Activated naive CD8-positive, alpha-beta T cell treated with anti-CD3 and anti-CD28 coated beads, Interleukin-2, amount 50 U/mL, for 24 hours (primary cell): ENCODE measurements at places on chromosomes 12 and 14.

DNA sequence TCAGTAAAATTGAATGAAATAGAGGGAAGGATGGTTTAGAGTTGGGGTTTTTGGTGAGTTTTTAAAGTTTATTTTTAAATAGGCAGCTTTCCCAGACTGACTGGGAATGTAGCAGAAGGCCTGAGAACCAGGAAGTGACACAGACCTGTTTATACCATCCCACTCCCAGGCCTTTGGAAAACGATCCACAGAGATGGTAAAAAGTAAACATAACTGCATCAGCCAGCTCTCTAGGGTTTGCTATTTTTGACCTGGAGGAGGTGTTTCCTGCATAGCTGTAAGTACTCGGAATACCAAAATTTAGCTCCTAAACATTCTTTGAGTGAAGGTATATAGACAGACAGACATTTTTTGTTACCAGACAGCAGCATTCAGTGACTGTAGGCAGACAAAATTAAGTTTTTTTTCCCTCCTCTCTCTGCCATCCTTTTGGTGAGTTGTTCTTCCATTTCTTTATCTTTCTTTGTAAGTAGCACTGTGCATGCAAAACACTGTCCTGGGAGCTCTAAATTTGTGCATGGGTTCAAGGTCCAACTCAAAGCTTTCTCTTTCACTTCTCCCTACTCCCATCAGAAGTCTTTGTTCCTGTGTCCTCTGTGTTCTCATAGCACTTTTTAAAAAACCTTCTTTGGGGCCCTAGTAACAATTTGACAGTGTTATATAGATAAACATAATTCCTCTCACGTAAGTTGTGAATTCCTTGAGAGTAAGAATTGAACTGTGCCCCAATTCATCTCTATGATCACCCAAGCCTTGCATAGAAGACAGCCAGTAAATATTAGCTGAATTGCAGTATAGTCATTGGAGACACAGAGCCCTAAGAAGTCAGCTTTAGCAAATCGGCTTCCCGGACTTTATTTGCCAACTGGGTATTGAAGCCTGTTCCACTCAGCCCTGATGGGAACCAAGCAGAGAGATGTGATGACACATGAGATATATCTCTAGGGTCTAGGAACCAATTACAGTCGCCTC, 37.4 kb downstream of the SUSD6 start:
- no peak for DNase-seq

- no peak for DNase-seq
Measured at GRCh38 chr14:32205984-32206383, 2.9 kb upstream of the RNU6-8 start.

- peak; percentile 2 for DNase-seq
Measured at GRCh38 chr14:95875831-95876760, 536 bp upstream of the TUNAR start.

- DNase-seq = no peak
Measured at GRCh38 chr14:104348741-104349140, 210.4 kb downstream of the KIF26A start.

DNA sequence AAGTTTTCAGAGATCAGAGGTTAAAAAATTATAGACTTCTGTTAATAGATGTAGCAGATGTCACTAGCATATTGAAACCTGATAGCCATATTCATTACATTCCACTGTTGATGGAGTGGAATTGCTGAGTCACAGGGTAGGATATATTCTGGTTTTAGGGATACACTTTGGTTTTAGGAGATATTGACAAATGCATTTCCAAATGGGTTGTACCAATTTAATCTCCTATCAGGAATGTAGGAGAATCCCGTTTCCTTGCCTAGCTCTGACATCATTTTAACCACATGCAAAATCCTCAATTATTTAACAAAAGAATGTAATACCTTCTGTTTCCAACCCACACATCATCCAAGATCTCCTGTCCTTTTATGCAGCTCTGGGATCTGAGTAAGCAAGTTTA, 30.7 kb upstream of the ESR2 start:
- DNase-seq = no peak

- DNase-seq = no peak
Measured at GRCh38 chr12:131163189-131163738, 209.6 kb downstream of the ADGRD1 start.

GRCh38 chr14:63011623-63012022, 33.6 kb downstream of the KCNH5 start:
- no peak for DNase-seq

GRCh38 chr14:76514213-76514998, 138.5 kb downstream of the ESRRB start:
- DNase-seq = no peak

- no peak for DNase-seq
Measured at GRCh38 chr12:92139634-92140150, 6.0 kb downstream of the BTG1 start.

DNA sequence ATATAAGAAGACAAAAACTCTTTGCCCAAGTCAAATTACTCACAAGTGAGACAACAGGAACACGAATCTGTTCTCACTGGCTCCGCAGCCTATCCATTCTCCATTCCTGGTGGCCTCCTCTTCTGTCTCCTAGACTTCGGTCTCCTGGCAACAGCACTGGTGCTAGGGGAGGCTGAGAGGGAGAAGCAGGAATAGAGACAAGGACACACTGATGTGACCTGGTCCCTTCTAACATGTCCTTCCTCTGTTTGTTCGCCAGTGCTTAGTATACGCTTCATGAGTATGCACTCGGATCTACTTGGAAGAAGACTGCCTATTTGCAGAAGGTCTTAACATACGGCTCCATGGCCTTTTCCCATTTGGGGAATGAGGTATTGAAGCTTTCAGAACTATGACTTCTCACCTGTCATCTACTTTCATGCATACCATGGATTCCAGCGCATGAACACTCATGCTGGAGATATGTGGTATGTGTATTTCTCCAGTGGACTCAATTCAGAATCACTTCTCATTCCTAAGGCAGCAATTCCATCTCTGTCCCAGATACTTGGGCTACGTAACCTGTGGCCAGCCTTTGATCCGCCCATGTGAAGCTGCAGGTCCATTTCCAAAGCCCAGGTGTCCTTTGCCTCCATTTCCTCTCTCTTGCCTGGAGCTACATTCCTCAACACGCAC, 33.9 kb downstream of the BHLHE41 start:
- DNase-seq = no peak
